ENCODE measurements at places on chromosomes 13 and 19. TPM values are rescaled to one million over a fixed set of nuclear protein-coding genes. Genes with fewer than 3 reads are reported as not detected.

The ZSCAN5A gene
- 7.0 TPM for total RNA-seq

The GRIK5 gene
- 0.92 TPM for total RNA-seq

The CEACAM1 gene
- total RNA-seq = 7.1 TPM

The ACER1 gene
- not detected for total RNA-seq

The SCEL gene
- total RNA-seq = 5.4 TPM

The OR4F17 gene
- not detected for total RNA-seq

The LYPD3 gene
- 4.6 TPM for total RNA-seq

The AMER2 gene
- total RNA-seq = 0.24 TPM

The CALR3 gene
- total RNA-seq = not detected

The CSNK1A1L gene
- total RNA-seq = not detected

The TUBA3C gene
- not detected for total RNA-seq

The LYPD4 gene
- total RNA-seq = not detected

The ZNF426 gene
- 15.0 TPM for total RNA-seq

The NKG7 gene
- total RNA-seq = not detected

The PTBP1 gene
- total RNA-seq = 178 TPM

The BEST2 gene
- not detected for total RNA-seq

The PDX1 gene
- 1.3 TPM for total RNA-seq

The SMG9 gene
- total RNA-seq = 16.1 TPM

The SPTBN4 gene
- total RNA-seq = 0.67 TPM

The USHBP1 gene
- not detected for total RNA-seq

The GJB2 gene
- 6.1 TPM for total RNA-seq

The KLHL1 gene
- 0.96 TPM for total RNA-seq

The KLK6 gene
- total RNA-seq = 1.1 TPM

The CLN5 gene
- 45.2 TPM for total RNA-seq

The ATP8A2 gene
- total RNA-seq = 2.1 TPM

The SPACA4 gene
- not detected for total RNA-seq

The LRRC4B gene
- 6.0 TPM for total RNA-seq

The ZNF208 gene
- total RNA-seq = not detected

The FCER2 gene
- not detected for total RNA-seq

The LHB gene
- not detected for total RNA-seq

The PSG1 gene
- 0.07 TPM for total RNA-seq

The POU4F1 gene
- 0.17 TPM for total RNA-seq

The SLC5A5 gene
- total RNA-seq = 0.03 TPM

The INAFM1 gene
- total RNA-seq = 1.7 TPM

The IZUMO2 gene
- total RNA-seq = not detected

The ZNF582 gene
- 3.9 TPM for total RNA-seq

The IRGC gene
- not detected for total RNA-seq

The ATP5F1D gene
- total RNA-seq = 54.0 TPM

The ERICH4 gene
- total RNA-seq = 2.3 TPM

The GFY gene
- total RNA-seq = not detected

The NLRP4 gene
- total RNA-seq = not detected

The TICAM1 gene
- total RNA-seq = 3.7 TPM

The KLK1 gene
- total RNA-seq = 3.9 TPM

The LILRA2 gene
- not detected for total RNA-seq

The C13orf42 gene
- total RNA-seq = not detected

The DAND5 gene
- not detected for total RNA-seq

The COMP gene
- total RNA-seq = 2.8 TPM

The PCSK4 gene
- total RNA-seq = 7.7 TPM

The TMEM86B gene
- total RNA-seq = 21.1 TPM

The LILRB3 gene
- total RNA-seq = 0.24 TPM

The ATP4B gene
- total RNA-seq = 16.2 TPM

The LRRC25 gene
- total RNA-seq = not detected

The YIPF2 gene
- total RNA-seq = 123 TPM

The EHD2 gene
- total RNA-seq = 17.8 TPM

The WBP4 gene
- 6.1 TPM for total RNA-seq

The PRTN3 gene
- not detected for total RNA-seq

The ZNF726 gene
- total RNA-seq = not detected
